ENCODE measurements at places on chromosomes 7 and 10.

- peak; percentile 75 for DNase-seq
These were observed at the start of gene FUOM for GRCh38 chr10:133357285-133358161. TSS of gene FUOM (minus strand) at chr10:133358019. CDS start at chr10:133358007, 12 bp downstream.

DNA sequence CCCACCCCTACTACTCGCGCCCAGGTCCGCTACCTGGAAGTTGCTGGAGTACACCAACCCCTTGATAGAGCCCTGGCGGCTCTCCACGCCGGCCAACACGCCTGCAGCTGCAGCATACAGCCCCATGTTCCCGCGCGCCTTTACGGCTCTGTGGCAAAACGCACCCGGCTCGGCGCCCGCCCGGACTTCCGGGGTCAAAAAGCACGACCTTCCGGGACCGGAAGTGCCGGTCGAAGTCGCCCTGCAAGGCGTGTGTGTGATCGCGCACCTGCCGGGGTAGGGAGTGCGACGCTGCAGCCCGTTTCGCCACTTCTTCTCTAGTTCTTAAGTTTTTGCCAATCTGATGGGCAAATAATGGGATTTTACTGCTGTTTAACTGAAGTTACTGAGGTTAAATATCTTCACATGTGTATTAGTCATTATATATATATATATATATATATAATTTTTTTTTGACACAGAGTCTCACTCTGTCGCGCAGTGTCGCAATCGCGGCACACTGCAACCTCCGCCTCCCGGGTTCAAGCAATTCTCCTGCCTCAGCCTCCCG is at the start of gene NSUN5:
TSS of gene NSUN5 (minus strand) at position 162 of the 550 bp plus-strand sequence. CDS start at position 126, 36 bp downstream.
- peak; percentile 96 for DNase-seq

DNA sequence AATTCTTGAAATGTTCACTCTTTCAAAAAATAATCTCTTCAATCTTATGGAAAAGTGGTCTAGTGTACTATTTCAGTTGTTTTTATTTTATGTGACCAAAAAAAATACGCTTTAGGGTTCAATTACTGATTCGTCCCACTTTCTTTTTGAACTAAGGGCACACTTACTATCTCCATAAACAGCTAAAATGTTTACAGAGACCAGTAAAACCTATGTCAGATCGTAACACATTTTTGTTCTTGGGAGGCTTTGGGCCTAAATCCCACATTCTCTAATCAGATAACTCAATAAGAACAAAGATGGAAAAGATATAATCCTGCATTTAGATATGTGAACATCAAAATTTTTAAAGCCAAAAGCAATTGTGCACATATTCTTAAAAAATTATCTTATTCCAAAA is 29.8 kb upstream of the EPC1 start:
- DNase-seq: no peak

DNA sequence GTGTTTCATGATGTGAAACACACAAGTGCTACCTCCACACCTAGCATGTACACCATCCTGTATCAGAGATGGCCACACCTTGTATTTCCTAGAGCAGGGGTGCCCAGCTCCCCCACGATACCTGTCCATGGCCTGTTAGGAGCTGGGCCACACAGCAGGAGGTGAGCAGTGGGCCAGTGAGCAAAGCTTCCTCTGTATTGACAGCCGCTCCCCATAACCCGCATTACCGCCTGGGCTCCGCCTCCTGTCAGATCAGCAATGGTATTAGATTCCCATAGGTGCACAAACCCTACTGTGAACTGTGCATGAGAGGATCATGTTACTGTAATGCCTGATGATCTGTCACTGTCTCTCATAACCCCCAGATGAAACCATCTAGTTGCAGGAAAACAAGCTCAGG is 145.6 kb upstream of the RNF32 start:
- no peak for DNase-seq

All from activated CD8-positive, alpha-beta memory T cell treated with anti-CD3 and anti-CD28 coated beads, Interleukin-2, amount 10 ng/mL, durations not matched to agents 7 days and 5 days (primary cell).